ENCODE measurements at places on chromosomes 4 and X.

- no peak for DNase-seq
Observed at GRCh38 chr4:54032558-54033135, 31.8 kb downstream of the CHIC2 start.

- DNase-seq = no peak
Observed at GRCh38 chr4:4843635-4844291, 15.7 kb upstream of the MSX1 start.

DNA sequence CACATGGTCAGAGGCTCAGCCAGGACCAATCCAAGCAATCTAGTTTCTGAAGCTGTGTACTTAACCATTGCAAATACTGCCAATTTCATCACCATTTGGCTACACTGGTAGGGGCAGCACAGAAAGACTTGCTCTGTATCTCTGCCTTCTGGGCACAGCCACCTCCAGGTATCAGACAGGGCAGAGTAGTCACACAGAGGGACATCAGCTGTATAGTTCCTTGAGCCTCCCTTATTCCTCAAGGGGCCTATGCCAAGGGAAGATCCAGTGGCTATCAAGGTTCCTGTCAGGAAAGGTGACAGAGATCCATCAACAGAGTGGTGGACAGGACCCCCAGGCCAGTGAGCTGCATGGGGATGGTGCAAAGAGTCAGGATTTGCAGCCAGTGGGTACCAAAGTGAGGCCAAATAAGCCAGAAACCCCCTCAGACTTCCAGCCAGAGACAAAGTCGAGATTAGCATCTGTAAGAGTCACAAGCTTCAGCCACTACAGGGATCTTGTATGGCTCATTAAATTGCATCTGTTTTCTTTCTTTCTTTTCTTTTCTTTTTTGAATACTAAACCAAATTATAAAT, 381.6 kb upstream of the CPEB2 start:
- no peak for DNase-seq

GRCh38 chr4:139720806-139721205, 55.2 kb downstream of the MGST2 start:
- no peak for DNase-seq

Data from stimulated activated CD4-positive, alpha-beta T cell treated with anti-CD3 and anti-CD28 coated beads, Interleukin-1b, Interleukin-23, amount 100 ng/mL, for 1 hour (primary cell).